ENCODE measurements at places on chromosomes 16 and 17.
A peak's percentile ranks its signal among the peaks of the same experiment; 100 is the strongest.

DNA sequence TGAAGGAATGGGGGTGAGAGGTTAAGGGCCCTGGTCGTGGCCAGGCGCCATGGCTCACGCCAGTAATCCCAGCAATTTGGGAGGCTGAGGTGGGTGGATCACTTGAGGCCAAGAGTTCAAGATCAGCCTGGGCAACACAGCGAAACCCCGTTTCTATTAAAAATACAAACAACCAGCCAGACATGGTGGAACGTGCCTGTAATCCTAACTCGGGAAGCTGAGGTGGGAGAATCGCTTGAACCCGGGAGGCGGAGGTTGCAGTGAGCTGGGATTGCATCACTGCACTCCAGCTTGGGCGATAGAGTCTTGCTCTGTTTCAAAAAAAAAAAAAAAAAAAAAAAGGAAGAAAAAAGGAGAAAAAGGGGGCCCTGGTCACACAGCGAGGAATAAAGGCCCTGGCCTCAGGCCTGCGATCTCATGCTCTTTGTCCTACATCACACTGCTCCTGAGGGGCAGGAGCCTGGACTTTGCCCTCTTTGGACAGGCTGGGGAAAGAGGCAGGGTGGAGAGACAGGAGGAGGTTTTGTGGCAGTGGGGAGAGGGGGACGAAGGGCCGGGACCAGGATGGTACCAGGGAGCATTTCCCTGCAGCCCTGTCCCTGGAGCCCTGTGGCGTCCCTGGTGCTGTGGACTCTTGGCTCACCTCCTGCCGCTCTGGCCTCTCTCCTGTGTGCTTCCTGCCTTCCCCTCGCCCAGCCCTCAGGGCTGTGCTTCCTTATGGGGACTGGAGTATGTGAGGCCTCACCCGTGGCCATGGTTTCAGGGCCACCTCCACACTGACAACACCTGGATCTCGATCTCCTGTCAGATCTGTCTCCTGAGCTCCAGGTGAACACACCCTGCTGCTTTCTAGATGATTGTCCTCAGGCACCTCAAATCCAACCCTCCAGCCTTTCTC lies 19.7 kb upstream of the SLC25A19 start:
- DNase-seq = no peak

GRCh38 chr16:50166511-50167500 lies 13.7 kb downstream of the TENT4B start:
- peak; percentile 56 for DNase-seq

DNA sequence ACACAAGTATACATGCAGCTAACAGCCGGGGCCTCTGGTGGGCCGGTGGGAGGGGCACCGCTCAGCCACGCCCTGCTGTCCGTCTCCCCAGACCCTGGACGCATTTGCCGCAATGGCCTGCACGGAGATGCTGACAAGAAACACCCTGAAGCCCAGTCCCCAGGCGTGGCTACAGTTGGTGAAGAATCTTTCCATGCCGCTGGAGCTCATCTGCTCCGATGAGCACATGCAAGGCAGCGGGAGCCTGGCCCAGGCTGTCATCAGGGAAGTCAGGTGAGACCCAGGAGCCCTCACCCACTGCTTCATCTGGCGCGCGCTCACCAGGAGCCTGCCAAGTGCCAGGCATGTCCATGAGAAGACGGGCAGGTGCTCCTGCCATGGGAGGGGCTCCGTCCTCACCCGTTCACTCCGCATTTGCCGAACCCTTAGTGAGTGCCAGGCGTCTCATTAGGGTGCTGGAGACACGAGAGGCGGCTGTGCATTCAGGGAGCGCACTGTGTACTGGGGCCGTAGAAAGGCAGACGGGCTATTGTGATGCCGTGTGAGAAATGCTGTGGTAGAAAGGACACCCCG lies 51.4 kb upstream of the ENDOV start:
- DNase-seq = no peak

- peak; percentile 52 for DNase-seq
Observed at GRCh38 chr17:37848690-37849616, 75.3 kb upstream of the TBC1D3K start.

DNA sequence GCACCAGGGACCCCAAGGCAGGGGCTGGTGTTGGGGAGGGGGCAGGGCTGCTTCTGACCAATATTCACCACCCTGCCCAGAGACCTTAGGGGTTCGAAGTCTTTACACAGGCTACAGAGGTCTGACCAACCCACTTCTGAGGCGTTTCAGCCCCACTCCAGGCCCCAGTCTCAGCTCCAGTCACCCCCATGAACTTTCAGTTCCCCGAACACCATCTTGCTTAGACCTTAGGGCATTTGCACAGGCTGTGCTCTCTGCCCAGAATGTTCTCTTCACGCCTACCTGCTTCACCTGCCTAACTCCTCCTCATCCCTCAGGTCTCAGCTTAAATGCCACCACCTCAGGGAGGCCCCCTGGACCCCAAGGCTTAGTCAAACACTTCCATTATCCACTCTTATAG lies 25.8 kb upstream of the CPNE2 start:
- no peak for DNase-seq

- no peak for DNase-seq
Observed at GRCh38 chr16:3745751-3746355, 28.5 kb upstream of the TRAP1 start.

GRCh38 chr17:47905221-47905733 lies 9.2 kb downstream of the SP2 start:
- DNase-seq = no peak

DNA sequence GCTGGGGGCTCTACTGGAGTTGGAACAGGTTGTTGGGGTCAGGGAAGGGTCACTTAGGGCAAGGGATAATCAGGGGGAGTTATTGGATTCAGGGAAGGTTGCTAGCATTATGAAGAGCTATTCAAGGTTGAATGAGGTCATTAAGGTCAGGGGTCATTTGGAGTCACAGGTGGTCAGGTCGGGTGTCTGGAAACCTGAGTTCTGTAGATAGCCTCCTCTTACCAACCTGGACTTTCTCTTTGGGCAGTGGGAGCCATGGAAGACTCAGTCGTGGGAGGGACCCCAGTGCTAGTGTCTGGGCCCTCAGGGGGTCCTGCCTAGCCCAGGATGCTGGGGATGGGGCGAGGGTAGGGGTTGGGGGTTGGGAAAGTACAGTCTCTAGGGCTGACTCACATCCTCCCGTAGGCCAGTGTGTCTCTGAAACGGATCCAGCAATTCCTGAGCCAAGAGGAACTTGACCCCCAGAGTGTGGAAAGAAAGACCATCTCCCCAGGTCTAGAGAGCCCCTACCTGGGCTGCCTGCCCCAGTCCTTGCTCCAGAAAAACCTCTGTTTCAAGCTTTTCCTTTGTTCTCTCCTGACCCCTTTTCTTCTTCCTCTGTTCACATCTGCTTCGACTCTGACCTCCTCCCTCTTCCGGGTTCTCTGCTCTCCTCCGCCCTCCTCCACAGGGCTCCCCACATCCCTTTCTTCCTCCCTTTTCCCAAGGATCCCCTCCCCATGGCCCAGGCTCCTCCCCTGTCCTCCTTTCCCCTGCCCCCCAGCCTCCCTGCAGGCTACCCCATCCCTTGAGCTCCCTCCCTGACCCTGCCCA lies 33.5 kb downstream of the ABCC3 start:
- no peak for DNase-seq

- no peak for DNase-seq
Observed at GRCh38 chr17:70098030-70098429, 23.0 kb downstream of the KCNJ16 start.

DNA sequence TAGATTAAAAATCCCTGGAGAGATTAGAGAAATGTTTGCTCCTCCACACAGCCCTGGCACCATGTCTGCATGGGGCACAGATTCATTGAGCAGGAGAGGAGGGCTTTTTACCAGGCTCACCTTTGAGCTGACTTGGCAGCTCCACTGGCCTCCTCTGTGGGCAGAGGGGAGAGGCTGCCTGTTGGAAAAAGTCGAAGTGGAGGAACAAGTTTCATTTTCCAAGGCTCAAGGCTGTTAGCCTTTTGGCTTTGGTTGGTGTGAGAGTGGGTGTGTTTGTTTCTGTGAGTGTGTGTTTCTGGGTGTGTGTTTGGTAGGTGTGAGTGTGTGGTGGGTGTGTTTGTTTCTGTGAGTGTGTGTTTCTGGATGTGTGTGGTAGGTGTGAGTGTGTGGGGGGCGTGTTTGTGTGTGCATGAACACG lies 5.6 kb downstream of the TMEM238L start:
- DNase-seq = no peak

- DNase-seq = no peak
Observed at GRCh38 chr17:75249564-75249963, 11.8 kb downstream of the GGA3 start.

DNA sequence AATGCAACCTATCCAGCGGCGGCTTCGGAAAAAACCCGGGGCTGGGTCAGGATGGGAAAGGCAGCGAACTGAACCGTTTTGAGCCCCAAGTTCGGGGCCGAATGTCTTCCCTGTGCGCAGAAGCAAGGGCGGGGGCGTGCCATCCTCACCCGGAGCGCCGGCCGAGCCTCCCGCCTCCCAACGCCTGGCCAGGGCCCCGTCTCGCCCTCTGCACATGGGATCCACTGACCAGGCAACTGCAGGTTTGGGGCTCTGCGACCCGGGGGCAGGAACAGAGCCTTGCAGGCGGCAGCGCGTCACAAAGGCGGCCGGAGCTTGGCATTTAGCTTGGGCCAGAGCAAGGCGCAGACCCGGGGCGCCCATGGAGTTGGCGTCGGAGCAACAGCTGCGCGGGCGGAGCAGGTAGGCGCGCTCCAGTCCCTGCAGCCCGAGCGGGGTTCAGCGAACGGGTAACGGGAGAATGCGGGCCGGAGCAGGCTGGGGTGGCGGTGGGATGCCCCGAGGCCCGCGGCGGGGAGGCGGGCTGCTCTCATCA lies at the start of gene FBXO39:
FBXO39 (plus strand) TSS at position 345 of the 535 bp plus-strand sequence. CDS start 3,654 bp downstream, outside the sequence.
- DNase-seq = no peak

- no peak for DNase-seq
Observed at GRCh38 chr16:13012601-13013000, 111.2 kb downstream of the SHISA9 start.

- no peak for DNase-seq
Observed at GRCh38 chr17:79324194-79324593, 249.6 kb downstream of the ENGASE start.

GRCh38 chr16:67907397-67908180 lies 14.5 kb downstream of the PSKH1 start:
- no peak for DNase-seq

- no peak for DNase-seq
Observed at GRCh38 chr16:81823111-81823510, 44.0 kb downstream of the PLCG2 start.

- peak; percentile 89 for DNase-seq
Observed at GRCh38 chr17:2053380-2054261, 1.3 kb upstream of the HIC1 start.

Data from activated T-cell treated with anti-CD3 and anti-CD28 coated beads, Interleukin-2, amount 50 U/mL, for 48 hours (primary cell).